NCI-H460 (cell line): ENCODE measurements at places on chromosomes 3 and 15.

- DNase-seq = peak; percentile 97
Observed at GRCh38 chr15:70856884-70857561, 3.1 kb upstream of the LARP6 start.

DNA sequence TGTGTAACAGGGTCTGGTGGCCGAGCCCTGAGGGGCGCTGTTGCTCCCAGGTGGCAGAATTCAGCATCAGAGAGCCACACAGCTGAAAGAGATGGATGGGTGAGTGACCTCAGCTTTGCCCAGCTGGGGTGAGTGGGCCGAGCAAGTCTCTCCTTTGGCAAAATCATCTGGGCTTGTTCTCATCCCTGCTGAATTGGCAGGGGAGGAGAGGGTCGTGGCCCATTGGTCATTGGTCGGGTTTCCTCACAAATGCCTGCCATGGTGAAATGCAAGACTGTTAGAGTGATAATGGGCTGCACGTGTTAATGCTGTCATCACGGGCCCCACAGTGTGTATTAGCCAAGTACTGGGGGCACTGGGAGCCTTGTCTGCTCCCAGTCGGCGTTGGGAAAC, 15.9 kb downstream of the ABHD2 start:
- no peak for DNase-seq

- no peak for DNase-seq
Observed at GRCh38 chr3:4425055-4425454, 42.0 kb downstream of the SUMF1 start.

- DNase-seq = no peak
Observed at GRCh38 chr3:56985460-56985859, 75.0 kb upstream of the SPATA12 start.

GRCh38 chr3:155382396-155383042, 89.0 kb upstream of the STRIT1 start:
- DNase-seq = peak; percentile 41

DNA sequence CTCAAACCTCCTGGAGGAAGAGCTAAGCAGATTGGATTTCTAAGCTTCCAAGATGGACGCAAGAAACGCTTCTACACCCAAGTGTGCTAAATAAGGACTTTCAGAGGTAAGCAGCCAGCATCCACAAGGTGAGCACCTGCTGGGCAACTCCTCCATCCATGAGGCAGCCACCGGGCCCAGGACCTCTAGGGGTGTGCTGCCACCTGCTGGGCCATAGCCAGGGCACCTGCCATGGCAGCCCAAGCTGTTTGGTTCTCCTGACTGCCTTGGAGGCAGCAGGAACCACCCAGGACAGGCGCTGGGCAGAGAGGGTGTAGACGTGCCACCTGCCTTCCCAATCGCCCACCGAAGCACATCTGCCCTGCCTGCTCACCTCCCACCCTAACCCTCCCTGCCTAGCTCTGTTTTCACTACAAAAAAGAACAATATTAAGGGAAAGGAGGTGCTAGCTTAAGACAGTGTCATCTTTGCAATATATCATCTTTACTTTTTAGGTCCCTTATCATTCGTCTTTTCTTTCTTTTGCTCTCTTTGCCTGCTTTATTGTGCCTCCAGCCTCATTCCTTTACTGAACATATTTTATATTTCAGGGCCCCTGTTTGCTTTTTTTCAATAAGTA, 12.9 kb downstream of the C15orf62 start:
- peak; percentile 58 for DNase-seq

DNA sequence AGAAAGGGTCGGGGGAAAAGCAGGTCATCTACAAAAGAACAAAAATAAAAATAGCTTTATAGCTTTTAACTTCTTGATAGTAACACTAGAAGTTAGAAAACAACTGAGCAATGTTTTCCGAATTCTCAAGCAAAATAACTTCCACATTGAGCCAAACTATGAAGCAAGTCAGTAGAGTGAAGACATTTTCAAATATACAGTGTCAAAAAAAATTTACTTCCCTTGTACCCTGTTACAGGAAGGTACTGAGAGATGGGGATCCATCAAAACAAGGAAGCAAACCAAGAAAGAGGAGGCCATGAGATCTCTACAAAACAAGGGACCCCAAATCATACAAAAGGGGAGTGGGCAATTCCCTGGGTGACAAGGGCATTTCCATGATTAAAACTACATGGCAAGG, 26.6 kb upstream of the STIMATE start:
- DNase-seq = no peak

DNA sequence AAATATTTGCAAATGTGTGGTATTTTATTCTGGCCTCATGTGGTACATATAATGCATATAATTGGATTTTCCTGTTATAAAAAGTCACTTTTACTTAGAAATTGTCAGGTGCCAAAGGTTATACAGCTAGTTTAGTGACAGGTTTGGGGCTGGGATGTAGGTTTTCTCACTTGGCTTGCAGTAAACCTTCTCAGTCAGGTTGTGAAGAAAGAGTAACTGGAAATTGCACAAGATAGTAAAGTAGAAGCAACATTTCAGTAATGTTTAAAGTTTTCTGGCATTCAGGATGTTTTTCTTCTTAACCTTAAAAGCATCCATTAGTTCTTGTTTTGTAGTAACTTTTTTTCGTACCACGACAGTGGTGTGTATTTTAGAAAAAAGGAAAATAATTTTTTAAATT, 53.9 kb downstream of the MEF2A start:
- no peak for DNase-seq

GRCh38 chr3:49217688-49218470, 46.5 kb downstream of the KLHDC8B start:
- no peak for DNase-seq

DNA sequence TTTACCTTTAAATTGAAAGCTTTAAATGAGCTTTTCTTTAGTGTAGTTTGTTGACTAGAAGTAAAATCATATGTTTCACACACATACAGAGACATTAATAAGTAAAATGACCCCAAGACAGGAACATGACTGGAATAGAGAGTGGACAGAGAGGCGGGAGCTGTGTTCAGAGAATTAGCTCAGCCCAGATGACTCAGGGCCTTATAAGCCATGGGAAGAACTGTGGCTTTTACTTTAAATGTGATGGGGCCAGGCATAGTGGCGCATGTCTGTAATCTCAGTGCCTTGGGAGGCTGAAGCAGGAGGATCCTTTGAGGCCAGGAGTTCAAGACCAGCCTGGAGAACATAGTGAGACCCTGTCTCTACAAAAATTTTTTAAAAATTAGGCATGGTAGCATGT, 26.7 kb downstream of the SACM1L start:
- DNase-seq = no peak

GRCh38 chr3:196431181-196432136, 768 bp downstream of the UBXN7 start:
- no peak for DNase-seq

DNA sequence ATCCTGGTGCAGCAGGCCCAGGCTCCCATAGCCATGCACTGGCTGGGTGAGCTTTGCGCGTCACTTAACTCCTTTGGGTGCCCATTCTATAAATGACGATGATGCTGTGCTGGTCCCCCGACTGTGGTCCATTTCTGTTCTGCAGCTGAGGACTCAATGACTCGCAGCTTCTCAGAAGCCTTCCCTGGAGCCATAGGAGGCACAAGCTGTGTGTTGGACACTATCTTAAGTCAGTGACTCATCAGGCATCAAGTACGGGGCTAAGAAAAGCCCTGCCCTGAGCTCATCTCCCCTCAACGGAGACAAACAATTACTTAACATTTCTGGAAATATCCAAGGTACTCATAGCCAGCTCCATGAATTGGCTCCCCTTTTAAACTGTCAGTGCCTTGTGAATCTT, 13.8 kb upstream of the MUSTN1 start:
- DNase-seq = no peak

GRCh38 chr3:143584474-143584873, 263.8 kb downstream of the SLC9A9 start:
- DNase-seq = no peak

GRCh38 chr3:178513546-178514380, 22.5 kb upstream of the KCNMB2 start:
- DNase-seq = no peak

- no peak for DNase-seq
Observed at GRCh38 chr3:112635674-112636073, 5.3 kb downstream of the CCDC80 start.

DNA sequence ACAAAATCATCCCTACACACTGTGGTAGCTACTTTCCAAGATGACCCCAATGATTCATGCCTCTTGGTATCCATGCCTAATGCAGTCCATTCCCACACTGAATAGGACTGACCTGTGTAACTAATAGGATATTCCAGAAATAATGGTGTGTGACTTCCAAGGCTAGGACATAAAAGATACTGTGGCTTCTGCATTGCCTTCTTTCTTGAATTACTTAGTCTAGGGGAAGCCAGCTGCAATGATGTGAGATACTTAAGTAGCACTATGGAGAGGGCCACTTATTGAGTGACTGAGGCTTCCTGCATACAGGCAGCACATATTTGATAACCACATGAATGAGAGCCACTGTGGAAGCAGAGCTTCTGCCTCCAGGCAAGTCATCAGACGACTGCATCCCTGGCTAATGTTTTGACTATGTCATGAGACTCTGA, 50.1 kb downstream of the NR1I2 start:
- DNase-seq = no peak

- DNase-seq = no peak
Observed at GRCh38 chr3:156685198-156685597, 10.8 kb downstream of the TIPARP start.
